ENCODE measurements at places on chromosomes 3 and 15.

DNA sequence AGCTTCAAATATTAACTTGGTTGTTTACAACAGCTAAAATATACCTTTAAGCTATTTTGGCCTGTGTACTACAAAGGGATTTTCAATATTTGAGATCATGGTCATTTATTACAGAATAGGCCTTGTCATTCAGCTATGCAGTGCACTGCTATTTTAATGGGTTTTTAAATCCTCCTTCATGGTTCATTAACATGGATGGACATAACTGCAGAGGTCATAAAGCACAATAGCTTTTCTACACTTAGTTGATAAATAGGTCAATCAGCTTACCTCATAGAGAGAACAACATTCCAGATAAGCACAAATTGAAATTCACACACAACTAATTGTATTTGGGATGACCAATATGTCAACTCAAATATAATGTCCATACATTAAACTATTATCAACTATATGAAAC lies 403.7 kb downstream of the CNTN3 start:
- DNase-seq: no peak

DNA sequence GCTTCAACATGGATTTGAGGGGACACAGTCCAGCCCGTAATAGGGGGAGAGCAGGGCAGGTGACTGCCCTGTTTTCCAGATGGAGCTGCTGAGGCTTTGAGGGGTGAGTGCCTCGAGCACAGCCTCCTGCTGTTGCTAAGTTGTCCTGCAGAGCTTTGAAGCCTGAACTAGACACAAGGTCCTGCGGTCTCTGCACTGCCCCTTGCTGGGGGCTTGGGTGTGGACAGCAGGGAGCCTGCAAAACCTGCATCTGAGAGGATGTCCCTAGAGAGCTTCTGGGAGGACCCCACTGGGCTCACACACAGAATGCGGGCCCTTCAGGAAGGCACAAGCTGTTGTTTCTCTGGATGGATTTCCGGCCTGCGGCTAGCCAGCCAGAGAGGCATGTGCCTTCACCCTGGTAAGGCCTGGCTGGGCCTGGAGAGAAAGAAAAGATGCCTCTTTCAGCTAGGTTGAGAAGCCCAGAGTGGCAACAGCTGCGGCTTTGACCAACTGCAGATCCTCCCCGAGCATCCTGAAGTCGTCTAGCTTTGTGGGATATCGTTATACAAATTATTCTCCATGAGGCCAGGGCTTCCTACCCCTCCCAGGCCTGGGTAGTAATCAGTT lies 226.2 kb downstream of the SLCO3A1 start:
- no peak for DNase-seq

DNA sequence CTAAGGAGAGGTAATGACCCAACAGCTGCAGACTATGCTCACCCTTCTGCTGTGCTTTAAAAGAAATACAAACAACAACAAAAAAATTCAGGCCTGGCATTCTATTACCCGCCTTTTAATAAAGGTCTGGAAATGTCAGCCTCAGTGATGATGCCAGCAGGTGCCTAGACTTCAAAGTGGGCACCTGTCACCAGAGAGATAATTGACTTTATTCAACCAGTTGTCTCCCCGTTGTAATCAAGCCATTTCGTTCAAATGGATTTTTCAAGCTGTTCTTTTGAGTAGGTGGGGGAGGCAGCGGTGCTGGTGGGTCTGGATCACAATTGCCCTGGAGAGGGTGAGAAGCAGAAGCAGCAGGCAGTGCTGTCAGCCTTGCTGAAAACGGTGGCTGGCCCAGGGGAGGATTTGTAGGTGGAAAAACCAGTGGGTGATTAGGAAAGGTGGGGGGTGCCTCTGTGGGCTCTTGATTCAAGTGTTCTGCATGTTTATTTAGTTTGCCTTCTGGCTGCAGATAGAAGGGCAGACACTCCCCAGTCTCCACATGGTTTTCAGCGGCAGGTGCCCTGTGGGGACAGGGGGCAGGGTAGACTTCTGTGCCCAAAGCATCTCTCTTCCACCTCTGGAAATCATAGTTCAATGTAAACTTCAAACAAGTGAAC lies 300.2 kb upstream of the SLCO3A1 start:
- no peak for DNase-seq

- DNase-seq: no peak
Measured at GRCh38 chr3:58696093-58696492, 29.5 kb upstream of the FAM3D start.

GRCh38 chr3:29513236-29513635 lies 232.4 kb downstream of the RBMS3 start:
- no peak for DNase-seq

DNA sequence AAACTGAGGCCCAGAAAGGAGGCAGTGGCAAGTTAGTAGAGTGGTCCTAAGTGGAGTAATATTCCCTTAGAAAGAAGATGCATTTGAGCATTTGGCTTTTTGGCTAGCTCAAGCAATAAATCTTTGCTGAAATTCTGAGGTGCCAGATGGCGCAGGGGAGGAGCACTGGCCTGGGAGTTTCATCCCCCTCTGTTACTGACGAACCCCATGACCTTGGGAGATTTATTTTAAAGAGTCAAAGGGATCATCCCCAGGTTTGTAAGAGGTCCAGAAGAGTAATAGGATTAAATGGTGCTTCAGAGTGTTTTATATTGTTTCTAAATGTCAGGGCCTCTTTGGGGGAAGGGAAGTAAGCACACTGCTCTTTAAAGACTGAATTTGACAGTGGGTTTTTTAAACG lies 85.1 kb upstream of the PIAS1 start:
- no peak for DNase-seq

GRCh38 chr15:90338532-90338931 lies 13.6 kb upstream of the ZNF774 start:
- no peak for DNase-seq

GRCh38 chr3:20074226-20075063 lies 34.2 kb downstream of the KAT2B start:
- no peak for DNase-seq

- peak; percentile 47 for DNase-seq
Measured at GRCh38 chr3:28575746-28576613, 227.4 kb upstream of the AZI2 start.

GRCh38 chr15:79824136-79824701 lies 72.6 kb downstream of the MTHFS start:
- no peak for DNase-seq

GRCh38 chr3:183370391-183370790 lies 58.0 kb downstream of the MCF2L2 start:
- no peak for DNase-seq

- no peak for DNase-seq
Measured at GRCh38 chr3:13612829-13613228, 63.9 kb downstream of the FBLN2 start.

DNA sequence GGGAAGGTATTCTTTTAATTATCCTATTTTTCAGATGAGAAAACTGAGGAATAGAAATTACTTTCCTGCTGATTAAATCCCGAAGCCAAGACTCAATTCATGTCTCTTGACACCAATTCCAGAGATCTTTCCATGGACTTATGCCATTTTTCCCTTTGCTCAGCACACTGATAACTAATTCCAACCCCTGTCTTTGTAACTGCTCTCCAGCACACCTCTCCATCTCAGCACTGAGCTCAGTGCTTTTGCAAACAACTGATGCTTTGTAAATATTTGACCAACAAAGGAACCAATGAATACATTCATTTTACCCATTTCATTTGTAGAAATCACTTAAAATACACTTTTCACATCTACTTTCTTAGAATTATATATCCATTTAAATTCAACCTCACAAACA lies 249.1 kb downstream of the IL5RA start:
- no peak for DNase-seq

- DNase-seq: no peak
Measured at GRCh38 chr3:80983753-80984152, 777.7 kb downstream of the GBE1 start.

GRCh38 chr3:156373095-156373494 lies 181.8 kb downstream of the SSR3 start:
- no peak for DNase-seq

GRCh38 chr3:177410730-177411129 lies 213.4 kb upstream of the TBL1XR1 start:
- DNase-seq: no peak

- DNase-seq: no peak
Measured at GRCh38 chr15:25717457-25718168, 145.5 kb downstream of the ATP10A start.

GRCh38 chr3:156551746-156552145 lies 3.2 kb downstream of the SSR3 start:
- no peak for DNase-seq

- DNase-seq: no peak
Measured at GRCh38 chr3:133548090-133548489, 25.4 kb upstream of the CDV3 start.

GRCh38 chr3:5754602-5755001 lies 567.1 kb downstream of the EDEM1 start:
- DNase-seq: no peak

GRCh38 chr15:69659454-69660050 lies 206.9 kb downstream of the RPLP1 start:
- DNase-seq: peak; percentile 78

GRCh38 chr3:124935794-124936542 lies 1.4 kb upstream of the MUC13 start:
- DNase-seq: no peak

GRCh38 chr3:69986419-69986818 lies 13.1 kb upstream of the SAMMSON start:
- no peak for DNase-seq

DNA sequence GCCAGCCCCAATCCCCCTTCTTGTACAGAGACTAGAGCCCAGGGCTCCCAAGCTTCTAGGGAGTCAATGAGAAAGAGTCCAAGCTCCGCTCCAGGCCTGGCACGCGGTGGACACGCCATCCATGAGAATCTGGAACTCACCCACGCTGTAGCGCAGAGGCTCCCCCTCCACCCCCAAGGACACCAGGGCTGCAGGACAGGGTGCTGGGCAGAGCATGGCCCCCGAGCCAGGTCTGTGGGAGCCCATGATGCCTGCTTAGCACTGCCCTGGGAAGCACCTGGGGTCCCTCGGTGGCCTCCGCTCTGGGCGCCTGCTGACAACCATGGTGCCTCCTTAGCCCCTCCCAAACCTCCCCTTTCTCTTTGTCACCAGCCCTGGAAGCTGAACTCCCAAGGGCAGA lies 28.5 kb downstream of the ACSBG1 start:
- DNase-seq: no peak

DNA sequence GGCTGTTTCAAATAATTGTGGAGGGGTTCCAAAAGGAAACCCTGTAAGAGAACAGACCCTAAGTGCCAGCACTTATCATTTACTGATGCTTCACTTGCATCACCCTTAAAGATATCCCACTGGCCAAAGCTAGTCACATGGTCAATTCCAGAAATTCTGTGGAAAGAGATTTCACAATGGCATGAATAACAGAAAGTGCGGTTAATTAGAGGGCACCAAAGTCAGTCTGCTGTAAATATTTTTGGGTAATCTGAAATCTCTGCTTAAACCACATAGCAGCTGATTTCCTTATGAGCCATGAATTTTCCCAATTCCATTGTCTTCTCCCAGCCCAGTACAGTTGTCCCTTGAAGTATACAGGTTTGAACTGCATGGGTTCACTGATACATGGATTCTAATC lies 346.1 kb downstream of the SI start:
- no peak for DNase-seq

DNA sequence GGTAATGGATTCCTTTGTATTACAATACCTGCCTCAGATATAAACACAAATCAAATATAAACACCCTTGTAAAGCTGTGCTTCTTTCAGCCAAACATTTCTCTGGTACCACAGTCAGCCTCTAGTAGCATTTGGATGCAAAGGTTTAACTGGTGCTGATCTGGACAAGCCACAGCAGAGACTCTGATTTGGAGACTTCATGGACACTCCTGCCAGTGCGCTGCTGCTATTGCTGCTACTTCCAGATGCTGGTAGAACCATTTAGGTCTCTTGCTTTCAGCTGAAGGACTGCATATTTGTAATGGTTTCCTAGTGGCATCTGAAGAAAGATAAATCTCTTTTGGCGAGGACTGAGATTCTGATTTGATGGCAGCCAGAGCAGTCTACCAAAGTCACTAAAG lies 36.9 kb downstream of the NCK1 start:
- no peak for DNase-seq

DNA sequence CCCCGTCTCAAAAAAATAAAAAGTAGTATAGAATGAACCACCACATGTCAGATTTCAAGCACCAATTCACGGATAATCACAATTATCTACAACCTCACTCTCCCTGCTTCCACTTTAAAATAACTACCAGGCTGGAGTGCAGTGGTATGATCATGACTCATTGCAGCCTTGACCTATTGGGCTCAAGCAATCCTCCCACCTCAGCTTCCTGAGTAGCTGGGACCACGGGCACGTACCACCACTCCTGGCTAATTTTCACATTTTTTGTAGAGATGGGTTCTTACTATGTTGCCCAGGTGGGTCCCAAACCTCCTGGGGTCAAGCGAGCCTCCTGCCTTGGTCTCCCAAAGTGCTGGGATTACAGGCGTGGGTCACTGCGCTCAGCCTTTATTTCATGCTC lies 38.1 kb upstream of the LDHAL6B start:
- DNase-seq: no peak

DNA sequence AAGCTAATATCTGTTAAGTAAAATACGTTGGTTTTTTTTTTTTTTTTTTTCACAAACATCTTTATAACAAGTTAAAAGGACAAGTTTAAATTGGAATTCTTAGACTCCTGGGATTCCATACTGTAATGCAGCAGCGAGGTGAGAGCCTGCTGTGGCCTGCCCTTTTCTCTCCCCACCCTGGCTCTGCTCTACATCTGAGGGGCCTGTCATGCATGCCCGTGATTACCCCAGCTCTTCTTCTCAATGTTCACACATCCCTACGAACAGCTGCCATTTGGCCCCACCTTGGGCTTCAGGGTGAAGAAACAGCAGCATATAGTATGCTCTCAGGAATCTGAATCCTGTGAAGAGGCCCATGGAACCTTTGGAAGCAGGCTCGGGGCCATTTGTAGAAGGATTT lies 14.7 kb downstream of the CFAP91 start:
- DNase-seq: no peak

GRCh38 chr3:196012941-196013476 lies 68.9 kb downstream of the TFRC start:
- DNase-seq: no peak
